ENCODE measurements at places on chromosomes 12 and 14.
A peak's percentile ranks its signal among the peaks of the same experiment; 100 is the strongest.

DNA sequence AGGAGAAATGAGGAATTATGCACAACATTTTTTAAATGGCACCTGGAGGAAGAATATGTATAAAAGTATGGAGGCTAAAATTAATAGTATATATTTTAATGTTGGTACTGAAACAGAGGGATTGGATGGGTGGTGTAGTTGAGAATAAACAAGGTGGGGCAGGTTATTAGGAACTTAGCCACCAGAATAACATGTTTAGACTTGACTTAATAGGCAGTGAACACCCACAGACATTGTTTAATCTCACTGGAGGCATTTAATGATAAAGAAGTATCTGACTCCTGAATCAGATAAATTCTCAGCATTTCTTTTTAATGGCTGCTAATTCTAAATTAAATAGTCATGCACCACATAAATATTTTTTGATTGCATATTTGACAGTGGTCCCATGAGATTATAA is 139.7 kb downstream of the CNTN1 start:
- peak; percentile 35 for DNase-seq

- DNase-seq: no peak
Observed at GRCh38 chr12:86179855-86180254, 76.3 kb downstream of the MGAT4C start.

DNA sequence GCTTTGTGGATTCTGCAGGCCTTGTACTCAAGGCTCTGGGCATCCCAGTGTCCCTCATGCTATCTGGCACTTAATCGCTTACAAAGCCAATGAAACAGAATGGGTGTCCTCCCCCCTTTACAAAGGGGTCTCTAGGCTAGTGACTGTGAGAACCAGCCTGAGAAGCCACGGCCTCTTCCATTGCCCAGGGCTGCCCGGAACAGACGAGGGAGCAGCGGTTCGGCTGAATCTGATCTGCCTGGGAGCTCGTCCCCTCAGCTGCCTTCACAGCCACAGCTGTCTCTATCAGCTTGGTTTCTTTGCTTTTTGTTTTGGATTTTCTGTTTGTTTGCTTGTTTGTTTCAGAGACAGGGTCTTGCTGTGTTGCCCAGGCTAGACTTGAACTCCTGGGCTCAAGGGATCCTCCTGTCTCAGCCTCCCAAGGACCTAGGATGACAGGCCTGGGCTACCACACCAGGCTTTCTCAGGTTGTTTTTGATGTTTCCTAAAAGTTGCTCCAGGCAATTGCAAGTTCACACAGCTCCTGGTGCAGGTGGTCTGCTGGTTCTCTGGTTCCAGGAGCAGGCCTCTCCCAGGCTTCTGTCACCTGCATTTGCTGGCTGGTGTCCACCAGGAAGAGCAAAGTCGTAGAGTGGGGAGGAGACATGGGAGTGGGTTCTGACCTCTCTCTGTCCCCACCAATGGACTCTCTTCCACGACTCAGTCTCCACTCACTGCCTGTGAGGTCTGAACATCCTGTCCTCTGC is 10.9 kb upstream of the RIN3 start:
- DNase-seq: no peak

GRCh38 chr12:47797441-47797840 is 22.3 kb downstream of the HDAC7 start:
- no peak for DNase-seq

- no peak for DNase-seq
Observed at GRCh38 chr14:99727096-99727870, 43.2 kb downstream of the CYP46A1 start.

DNA sequence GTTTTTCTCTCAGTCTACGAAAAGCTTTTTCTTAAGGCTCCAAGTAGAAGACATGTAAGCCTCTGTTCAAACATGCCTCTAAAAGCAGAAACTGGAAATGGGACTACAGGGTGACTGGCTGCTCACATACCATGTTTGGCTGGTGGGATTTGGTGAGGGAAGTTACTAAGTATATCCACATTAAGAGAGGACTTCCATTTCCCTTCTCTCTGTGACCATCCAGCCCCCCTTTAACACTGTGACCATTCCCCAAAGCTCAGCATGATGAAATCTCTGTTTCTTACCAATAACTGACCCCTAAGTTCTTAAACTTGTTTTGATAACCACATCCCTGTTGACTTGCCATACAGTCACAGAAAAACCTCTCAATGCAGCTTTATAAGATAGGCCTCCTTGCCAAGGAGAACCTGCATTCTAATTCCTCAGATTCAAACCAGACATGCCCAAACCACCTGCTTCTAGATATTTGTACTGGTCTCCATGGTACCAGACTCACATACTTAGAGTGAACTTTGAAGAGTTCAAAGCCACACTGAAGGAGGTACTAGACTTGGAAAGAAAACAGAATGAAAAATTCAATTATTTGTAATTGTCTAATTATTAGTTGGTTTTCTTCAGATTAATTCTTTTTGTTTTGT is 102.2 kb downstream of the VEZT start:
- no peak for DNase-seq

- DNase-seq: no peak
Observed at GRCh38 chr14:93379831-93380230, 32.8 kb downstream of the COX8C start.

DNA sequence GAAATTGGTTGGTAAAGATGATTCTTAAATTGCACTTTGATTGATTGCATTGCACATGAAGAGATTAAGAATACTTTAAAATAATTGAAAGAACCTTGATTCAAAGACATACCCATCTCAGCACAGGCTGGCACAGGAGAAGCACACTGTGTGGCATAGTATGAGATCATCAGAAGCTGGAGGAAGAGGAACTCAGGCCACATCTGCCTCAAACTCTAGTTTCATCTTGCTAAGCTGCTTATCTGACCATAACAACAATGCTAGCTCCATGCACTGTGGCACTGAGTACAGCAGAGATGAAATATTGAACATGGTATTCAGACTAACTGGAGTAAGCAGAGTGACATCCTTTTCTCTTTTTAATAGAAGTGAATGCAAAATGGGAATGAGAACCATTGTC is 99.1 kb downstream of the TBC1D30 start:
- no peak for DNase-seq

All from RWPE1 (cell line).